Thoracic aorta endothelial cell (primary cell): ENCODE measurements at places on chromosomes 12 and 14. TPM values are rescaled to one million over a fixed set of nuclear protein-coding genes. Genes with fewer than 3 reads are reported as not detected.

KRT4 gene
- not detected in 2 replicates for total RNA-seq

LRP1-AS gene
- total RNA-seq: not detected in 2 replicates

RIMBP2 gene
- not detected in 2 replicates for total RNA-seq

RPGRIP1 gene
- total RNA-seq: not detected in 2 replicates

KLHL33 gene
- not detected in 2 replicates for total RNA-seq

TMEM63C gene
- not detected in 2 replicates for total RNA-seq

DPY19L2 gene
- total RNA-seq: 2.8 and 3.0 TPM in 2 replicates

IFNG-AS1 gene
- not detected in 2 replicates for total RNA-seq

GNS gene
- 238 and 248 TPM in 2 replicates for total RNA-seq

SGPP1 gene
- 14.1 and 18.2 TPM in 2 replicates for total RNA-seq

BEST3 gene
- 0.07 and 0.13 TPM in 2 replicates for total RNA-seq

PLBD1 gene
- 0.40 and 1.0 TPM in 2 replicates for total RNA-seq

BMAL2 gene
- 76.1 and 86.2 TPM in 2 replicates for total RNA-seq

ARHGEF25 gene
- total RNA-seq: 2.2 and 2.7 TPM in 2 replicates

FAM90A1 gene
- total RNA-seq: not detected in 2 replicates

NUAK1 gene
- 30.6 and 43.0 TPM in 2 replicates for total RNA-seq

ESPL1 gene
- total RNA-seq: 14.6 and 29.3 TPM in 2 replicates

HPD gene
- total RNA-seq: not detected in 2 replicates

IL31 gene
- not detected in 2 replicates for total RNA-seq

TMEM117 gene
- 3.6 and 3.7 TPM in 2 replicates for total RNA-seq

KRT2 gene
- total RNA-seq: not detected in 2 replicates

BIN2 gene
- total RNA-seq: not detected in 2 replicates

KLRF1 gene
- 0.27 TPM in 1 of 2 replicates, not detected in the other for total RNA-seq

RPS6KA5 gene
- total RNA-seq: 5.6 and 8.5 TPM in 2 replicates

EID3 gene
- total RNA-seq: 35.5 and 38.6 TPM in 2 replicates

CPNE6 gene
- not detected in 2 replicates for total RNA-seq

RNU4-1 gene
- under 0.01 TPM in 2 replicates for total RNA-seq

OTOGL gene
- total RNA-seq: 3.1 and 5.3 TPM in 2 replicates

CISTR gene
- not detected in 2 replicates for total RNA-seq

KRT6A gene
- total RNA-seq: not detected in 2 replicates
